GM23338 (cell line): ENCODE measurements at places on chromosomes 7 and 10. TPM values are rescaled to one million over a fixed set of nuclear protein-coding genes. Genes with fewer than 3 reads are reported as not detected.

Gene FZD8
- 7.9 and 8.7 TPM in 2 replicates for total RNA-seq

GRCh38 chr10:71188201-71188600 is 24.2 kb upstream of the UNC5B start:
- H3K36me3 ChIP-seq = no peaks in the 10 kb centered on the region
- no peak overlapping the region for H3K27ac ChIP-seq
- DNase-seq = no peak
- no peaks in the 10 kb centered on the region for H3K4me1 ChIP-seq
- H3K4me3 ChIP-seq = no peak overlapping the region

Gene ASZ1
- not detected in 2 replicates for total RNA-seq

DNA sequence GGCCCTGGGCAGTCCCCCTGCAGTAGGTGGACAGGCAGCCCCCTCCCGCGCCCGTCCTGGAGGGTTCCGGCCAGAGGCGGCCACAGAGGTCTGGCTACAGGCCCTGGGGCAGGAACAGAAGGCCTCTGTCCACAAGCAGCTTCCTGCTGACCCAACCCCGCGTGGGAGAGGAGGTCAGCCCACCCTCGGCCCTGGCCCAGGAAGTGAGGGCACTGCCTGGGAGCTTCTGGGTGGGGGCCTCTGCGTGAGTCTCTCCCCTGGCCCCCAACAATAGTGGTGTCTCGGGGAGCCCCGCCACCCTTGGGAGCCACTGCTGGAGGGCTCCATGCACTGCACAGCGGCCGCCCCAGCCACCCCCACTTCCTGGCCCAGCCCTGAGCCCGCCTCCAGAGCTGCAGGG is 4.7 kb downstream of the MICALL2 start:
- H3K27ac ChIP-seq = no peak overlapping the region
- no peaks in the 10 kb centered on the region for H3K27me3 ChIP-seq
- H3K4me3 ChIP-seq = no peak overlapping the region
- H3K4me1 ChIP-seq = no peaks in the 10 kb centered on the region
- no peaks in the 10 kb centered on the region for H3K36me3 ChIP-seq

- no peaks in the 10 kb centered on the region for H3K36me3 ChIP-seq
- no peaks in the 10 kb centered on the region for H3K4me1 ChIP-seq
- H3K27me3 ChIP-seq = no peaks in the 10 kb centered on the region
- H3K4me3 ChIP-seq = no peak overlapping the region
- DNase-seq = no peak
- no peak overlapping the region for H3K27ac ChIP-seq
Observed at GRCh38 chr7:159070431-159071148, 74.1 kb downstream of the VIPR2 start.

- H3K4me3 ChIP-seq = no peak overlapping the region
- no peaks in the 10 kb centered on the region for H3K27me3 ChIP-seq
Observed at GRCh38 chr10:14840178-14840577, 2.1 kb downstream of the HSPA14 start.

- H3K27ac ChIP-seq = no peak overlapping the region
- H3K27me3 ChIP-seq = no peaks in the 10 kb centered on the region
- H3K4me1 ChIP-seq = peaks cover 25% of the 10 kb centered on the region; the same call in 1 of the 2 replicates
- no peaks in the 10 kb centered on the region for H3K36me3 ChIP-seq
Observed at GRCh38 chr10:60346661-60347060, 43.0 kb downstream of the ANK3 start.

DNA sequence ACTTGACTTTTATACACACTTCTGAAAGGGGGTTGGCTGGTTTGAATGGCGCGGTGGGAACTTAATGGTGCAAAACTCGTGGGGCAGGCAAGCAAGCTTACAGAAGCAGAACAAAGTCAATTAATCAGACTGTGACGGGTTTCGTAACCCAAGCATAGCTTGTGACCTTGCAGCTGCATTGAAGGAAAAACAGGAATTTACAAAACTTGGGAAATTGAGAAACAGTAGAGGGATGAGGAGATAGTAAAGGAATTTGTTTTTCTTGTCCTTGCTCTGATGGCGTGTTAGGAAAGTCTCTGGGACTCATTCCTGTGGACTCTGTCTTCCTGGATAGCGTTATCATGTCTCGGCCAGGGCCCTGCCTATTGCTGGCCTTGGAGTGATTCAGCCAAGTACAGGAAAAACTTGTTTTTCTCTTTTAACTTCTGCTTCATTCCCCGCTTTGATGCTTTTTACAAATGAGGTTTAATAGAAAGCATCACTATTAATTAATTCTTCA is 220.0 kb upstream of the KCND2 start:
- no peak overlapping the region for H3K27ac ChIP-seq
- H3K4me1 ChIP-seq = no peaks in the 10 kb centered on the region
- DNase-seq = no peak
- no peak overlapping the region for H3K4me3 ChIP-seq

GRCh38 chr7:69504733-69505420 is 93.4 kb upstream of the AUTS2 start:
- H3K27ac ChIP-seq = no peak overlapping the region
- H3K4me3 ChIP-seq = no peak overlapping the region
- no peak for DNase-seq
- peaks cover 3% of the 10 kb centered on the region; the same call in 1 of the 2 replicates for H3K4me1 ChIP-seq

Gene ZMIZ2
- 30.4 and 46.1 TPM in 2 replicates for total RNA-seq

DNA sequence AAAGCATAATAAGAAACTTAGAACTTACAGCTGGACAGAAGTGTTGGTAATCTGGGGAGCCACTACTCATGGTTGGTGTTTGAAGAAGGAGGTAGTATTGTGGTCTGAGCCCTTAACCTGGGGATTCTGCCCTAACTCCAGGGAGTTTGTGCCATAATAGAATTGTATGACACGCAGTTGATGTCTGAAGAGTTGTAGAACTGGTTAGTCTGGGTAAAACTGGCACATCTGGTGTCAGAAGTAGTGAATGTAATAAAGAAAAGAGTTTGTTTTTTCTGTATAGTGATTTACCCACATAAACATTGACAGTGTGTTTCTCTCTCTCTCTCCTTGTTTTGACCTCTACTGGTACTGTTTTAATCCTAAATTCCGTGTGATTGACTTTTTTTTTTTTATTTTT is 448.1 kb upstream of the SEMA3D start:
- peaks cover 13% of the 10 kb centered on the region; the same call in 1 of the 2 replicates for H3K4me1 ChIP-seq
- H3K4me3 ChIP-seq = no peak overlapping the region
- no peaks in the 10 kb centered on the region for H3K36me3 ChIP-seq
- no peak overlapping the region for H3K27ac ChIP-seq
- H3K27me3 ChIP-seq = no peaks in the 10 kb centered on the region

DNA sequence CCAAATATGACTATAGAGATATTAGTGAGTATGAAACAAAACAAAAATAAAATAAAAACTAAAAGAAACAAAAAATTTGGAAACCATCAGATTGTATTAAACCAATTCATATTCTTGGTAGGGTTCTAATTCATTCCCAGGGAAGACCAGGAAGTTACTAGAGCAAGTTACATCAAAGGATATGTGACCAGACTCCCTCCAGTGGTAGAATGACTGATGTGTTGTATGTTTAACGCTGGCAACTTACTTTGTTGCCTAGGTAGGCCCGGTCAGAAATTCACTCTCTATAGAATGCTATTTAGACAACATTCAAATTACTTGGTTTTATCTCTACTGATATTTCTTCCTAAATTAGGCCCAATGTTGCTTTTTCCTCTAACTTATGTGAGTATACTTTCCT is 5.2 kb downstream of the PHYHIPL start:
- H3K27ac ChIP-seq = no peak overlapping the region
- H3K4me1 ChIP-seq = no peaks in the 10 kb centered on the region
- peak; percentile 78 for DNase-seq
- no peaks in the 10 kb centered on the region for H3K36me3 ChIP-seq
- H3K4me3 ChIP-seq = no peak overlapping the region

- no peaks in the 10 kb centered on the region for H3K4me1 ChIP-seq
- H3K27me3 ChIP-seq = no peaks in the 10 kb centered on the region
- H3K4me3 ChIP-seq = no peak overlapping the region
- no peaks in the 10 kb centered on the region for H3K36me3 ChIP-seq
Observed at GRCh38 chr10:92678206-92678605, 11.5 kb upstream of the HHEX start.
